WTC11 (cell line): ENCODE measurements at places on chromosomes 12 and 14. TPM values are rescaled to one million over a fixed set of nuclear protein-coding genes. Genes with fewer than 3 reads are reported as not detected.

- DNase-seq = no peak
These were observed 23.5 kb downstream of the SSH1 start for GRCh38 chr12:108833757-108834472.

- DNase-seq = no peak
These were observed 279.0 kb downstream of the TMEM117 start for GRCh38 chr12:44114906-44115305.

DNA sequence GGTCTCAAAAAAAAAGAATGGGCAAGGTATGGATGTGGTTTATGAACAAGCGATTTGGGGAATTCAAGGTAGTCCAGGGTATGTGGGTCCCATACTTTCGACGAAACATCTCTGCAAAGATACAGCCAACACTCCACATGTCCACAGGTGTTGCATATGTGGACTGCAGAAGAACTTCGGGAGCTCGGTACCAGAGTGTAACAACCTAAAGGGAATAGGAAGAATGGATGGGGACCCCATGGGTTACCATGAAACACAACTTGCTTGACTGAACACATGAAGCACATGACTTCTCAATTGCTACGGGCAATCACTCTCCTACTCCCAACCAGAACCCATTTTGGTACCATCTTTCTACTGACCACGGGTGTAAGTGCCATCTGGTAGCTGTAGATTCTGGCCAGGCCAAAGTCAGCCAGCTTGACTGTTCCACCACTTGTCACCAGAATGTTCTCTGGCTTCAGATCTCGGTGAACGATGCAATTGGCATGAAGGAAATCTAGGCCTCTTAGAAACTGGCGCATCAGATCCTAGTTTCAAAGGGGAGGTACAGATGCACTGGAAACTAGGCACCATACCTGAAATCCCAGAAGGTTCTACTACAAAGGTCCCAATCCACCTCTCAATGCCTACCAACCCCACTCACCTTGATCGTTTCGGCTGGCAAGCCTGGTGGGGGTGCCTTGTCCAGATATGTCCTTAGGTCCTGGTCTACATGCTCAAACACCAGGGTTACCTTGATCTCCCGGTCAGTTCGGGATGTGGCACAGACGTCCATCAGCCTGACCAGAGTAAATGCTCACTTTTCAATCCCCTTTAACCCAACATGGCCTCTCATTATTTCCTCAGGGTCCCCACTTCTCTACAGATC lies 1.3 kb downstream of the CDK4 start:
- DNase-seq = no peak

GRCh38 chr12:20077618-20078017 lies 290.7 kb upstream of the PDE3A start:
- no peak for DNase-seq

DNA sequence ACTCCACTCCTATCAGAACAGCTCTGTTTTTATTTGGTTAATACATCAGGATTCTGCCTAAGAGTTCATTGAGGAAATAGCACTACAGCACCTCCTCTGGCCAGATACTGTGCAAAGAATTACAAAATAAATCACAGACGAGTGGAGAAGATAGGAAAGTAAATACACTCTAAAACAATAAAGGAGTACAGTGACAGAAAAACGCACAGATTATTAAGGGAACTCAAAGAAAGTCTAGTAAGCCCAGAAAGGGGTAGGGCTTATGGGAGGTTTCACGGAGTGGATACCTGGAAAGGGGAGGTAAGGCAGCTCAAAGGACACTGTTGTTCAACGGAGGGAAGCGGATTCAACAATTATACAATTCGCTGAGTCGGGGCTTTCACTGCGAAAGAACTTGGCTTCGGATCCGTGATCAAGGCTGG lies 5.5 kb downstream of the OR10AD1 start:
- DNase-seq = no peak

DNA sequence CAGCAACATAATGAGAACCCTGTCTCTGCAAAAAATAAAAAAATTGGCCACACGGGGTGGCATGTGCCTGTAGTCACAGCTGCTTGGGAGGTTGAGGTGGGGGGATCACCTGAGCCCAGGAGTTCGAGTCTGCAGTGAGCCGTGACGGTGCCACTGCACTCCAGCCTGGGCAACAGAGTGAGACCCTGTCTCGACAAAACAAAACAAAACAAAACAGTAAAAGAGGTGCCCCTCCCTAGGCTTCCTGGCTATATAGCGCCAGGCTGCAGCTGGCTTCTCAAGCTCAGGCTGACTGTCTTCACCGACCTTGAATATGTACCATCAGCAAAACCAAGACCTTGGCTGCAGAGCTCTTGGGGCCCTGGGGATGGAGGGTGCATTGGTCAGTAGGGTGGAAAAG lies 29.4 kb downstream of the TSPAN9 start:
- no peak for DNase-seq

DNA sequence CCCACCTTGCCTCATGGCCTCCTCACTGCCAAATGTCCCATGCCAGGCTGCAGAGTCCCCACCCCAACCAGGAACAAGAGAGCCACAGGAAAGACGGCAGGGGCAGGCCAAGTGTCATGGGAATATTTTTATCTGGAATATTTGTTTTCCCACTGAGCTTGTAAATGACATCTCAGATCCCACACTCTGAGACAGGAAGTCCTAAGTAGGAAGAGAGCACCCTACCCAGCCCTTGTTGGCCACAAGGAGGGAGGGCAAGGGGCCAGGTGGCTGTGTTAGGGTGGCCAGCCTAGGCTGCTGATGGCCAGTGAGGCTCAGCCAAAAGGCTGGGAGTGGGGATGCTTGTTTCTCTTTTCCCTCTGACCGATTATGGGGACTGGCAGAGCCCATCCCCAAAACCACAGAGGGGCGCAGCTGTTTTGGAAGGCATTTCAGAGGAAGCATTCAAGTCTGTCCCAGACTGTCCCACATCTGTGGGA lies 7.7 kb upstream of the MEG3 start:
- DNase-seq = no peak

DNA sequence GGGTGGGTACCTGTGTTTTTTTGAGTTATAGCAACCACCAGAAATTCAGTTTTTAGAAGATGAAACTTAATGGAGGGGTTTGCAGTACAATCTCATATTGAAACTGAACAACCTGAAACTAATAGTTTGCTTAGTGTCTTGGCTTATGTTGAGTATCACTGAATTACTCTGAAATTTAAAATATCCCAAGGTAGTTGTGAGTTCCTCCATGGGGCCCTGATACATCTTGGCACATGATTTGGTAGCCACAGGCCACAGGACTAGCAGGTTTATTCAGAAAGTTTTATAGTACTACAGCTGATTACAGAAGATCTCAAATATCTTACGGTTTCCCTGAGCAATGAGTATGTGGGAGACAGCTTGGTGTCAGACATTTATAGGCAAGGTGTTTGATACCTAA lies 10.4 kb downstream of the PTGES3 start:
- no peak for DNase-seq

DNA sequence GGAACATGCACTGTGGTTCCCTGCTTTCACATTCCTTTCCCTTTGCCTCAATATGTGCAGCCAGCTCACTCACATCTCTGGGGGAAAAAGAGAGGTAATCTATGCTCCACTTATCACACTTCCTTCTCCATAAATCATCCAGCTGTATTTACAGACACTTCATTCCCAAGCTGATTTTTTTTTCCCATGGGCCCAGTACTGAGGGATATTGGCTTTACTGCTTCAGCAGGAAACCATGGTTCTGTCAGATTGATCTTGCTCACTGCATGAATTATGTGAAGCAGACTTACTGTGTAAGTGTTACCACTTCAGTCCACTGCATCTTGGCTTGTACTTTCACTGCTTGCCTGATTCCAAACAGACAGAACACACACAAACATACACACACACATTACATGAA lies 555.6 kb downstream of the CCER1 start:
- no peak for DNase-seq

DNA sequence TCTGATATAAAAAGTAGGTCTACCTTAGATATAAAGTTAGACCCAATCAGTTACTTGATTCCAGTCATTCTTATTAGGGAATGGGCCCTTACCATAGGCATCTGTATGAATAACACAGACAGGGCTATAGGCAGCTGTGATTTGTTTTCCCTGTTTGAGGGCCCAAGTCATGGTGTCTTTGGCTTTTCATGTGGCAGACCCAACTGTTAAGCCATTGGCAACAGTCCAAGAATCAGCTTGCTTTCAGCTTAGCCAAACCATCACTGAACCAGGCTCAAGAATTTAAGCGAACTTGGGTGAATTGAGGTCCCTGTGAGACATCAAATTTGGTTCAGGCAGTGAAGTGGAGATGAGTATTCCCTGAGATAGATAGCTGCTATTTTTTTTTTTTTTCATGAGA lies 111.2 kb downstream of the LRRIQ1 start:
- no peak for DNase-seq

DNA sequence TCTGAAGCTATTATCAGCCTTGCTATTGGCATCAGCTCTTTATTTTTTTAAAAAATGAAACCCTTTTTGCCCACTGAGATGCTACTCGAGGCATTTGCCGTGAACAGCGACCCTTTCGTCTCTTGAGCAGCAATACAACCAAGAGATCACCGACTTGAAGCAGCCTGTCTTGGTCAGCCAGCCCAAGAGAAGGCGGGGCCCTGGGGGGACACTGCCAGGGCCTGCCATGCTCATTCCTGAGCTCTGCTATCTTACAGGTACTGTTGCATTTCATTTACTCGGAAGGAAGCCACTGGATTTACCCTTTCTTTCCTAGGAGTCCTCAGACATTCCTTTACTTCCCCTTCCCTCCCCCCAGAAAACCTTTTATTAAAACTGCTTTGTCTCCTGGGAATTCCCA lies 16.7 kb downstream of the PIWIL1 start:
- no peak for DNase-seq

- peak; percentile 71 for DNase-seq
These were observed 1.4 kb downstream of the PCK2 start for GRCh38 chr14:24095271-24096068.

- no peak for DNase-seq
These were observed 460.2 kb downstream of the RAD51B start for GRCh38 chr14:68279777-68280233.

The PPM1H gene
- total RNA-seq = 37.1 to 45.6 TPM (median 40.9 TPM) in 3 replicates

The FAM161B gene
- 0.26 to 0.66 TPM (median 0.46 TPM) in 3 replicates for total RNA-seq

The ETFBKMT gene
- total RNA-seq = 2.0 to 2.2 TPM (median 2.1 TPM) in 3 replicates

The SLC10A1 gene
- total RNA-seq = 0.09 TPM in 1 of 3 replicates, not detected in the others

The ARG2 gene
- 29.8 to 38.5 TPM (median 33.0 TPM) in 3 replicates for total RNA-seq

The VTI1B gene
- total RNA-seq = 108 to 133 TPM (median 123 TPM) in 3 replicates

The AKAP3 gene
- 1.8 to 2.6 TPM (median 1.9 TPM) in 3 replicates for total RNA-seq
